ENCODE measurements at places on chromosomes 6 and 20.

DNA sequence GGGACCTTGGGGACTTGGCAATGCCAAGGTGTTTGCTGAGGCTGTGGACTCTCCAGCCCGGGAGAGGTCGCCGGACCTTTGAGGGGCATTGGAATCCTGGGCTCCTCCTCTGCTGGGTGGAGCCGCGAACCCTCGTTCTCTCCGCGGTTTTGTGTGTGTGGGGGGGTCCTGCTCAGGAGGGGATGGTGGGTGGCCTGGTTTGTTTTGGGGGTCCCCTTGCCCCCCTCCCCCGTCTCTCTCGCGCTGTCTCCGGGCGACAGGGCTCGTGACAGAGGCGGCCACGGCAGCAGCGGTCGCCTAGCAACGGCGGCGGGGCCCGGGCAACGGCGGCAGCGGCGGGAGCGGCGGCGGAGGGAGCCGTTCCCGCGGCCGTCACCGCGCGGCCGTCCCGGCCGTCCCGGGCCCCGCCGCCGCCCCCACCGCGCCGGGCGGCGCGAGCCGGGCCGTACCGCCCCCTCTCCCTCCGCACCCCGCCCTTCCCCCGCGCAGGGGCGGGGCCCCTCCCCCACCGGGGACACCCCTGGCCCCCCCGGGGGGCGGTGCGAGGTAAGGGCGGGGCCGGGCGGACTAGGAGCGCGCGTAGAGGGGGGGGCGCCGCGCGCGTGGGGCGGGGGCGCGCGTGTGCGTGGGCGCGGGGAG, 7.8 kb downstream of the SYNGAP1 start:
- no peak for DNase-seq

DNA sequence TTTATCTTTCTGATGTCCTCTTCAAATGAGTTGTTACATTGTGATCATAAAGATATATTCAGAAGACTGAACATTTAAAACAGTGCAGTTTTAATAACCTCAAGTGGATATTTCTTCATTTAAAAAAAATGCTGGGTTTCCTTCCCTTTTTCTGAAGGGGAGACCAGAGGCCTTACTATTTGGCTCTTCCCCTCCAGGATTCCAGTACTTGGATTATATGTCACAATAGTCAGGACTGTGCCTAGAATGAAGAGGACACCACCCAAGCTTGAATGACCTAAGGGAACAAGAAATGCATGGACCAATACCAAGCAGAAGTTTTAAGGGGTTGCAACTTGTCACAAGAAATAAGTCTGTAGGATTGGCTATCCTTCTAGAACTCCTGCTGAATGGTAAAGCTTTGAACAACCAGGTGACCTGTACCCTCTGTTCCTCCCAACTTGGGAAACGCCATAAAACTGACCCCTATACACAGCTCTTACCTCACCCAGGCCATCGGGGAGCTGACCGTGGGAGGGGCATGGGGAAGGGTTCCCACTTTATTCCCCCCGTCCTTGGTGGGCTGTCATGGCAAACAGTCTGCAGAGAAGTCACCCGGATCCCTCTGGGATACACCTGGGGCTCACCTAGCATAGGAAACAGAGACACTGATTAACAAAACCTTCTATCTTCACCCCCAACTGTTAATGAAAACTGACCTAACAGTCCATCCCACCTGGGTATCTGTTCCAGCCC, 2.0 kb downstream of the FRS3 start:
- DNase-seq: no peak

GRCh38 chr20:45049438-45049837, 51.5 kb downstream of the KCNS1 start:
- no peak for DNase-seq

- DNase-seq: no peak
Measured at GRCh38 chr6:108368431-108369030, 73.7 kb downstream of the AFG1L start.

- peak; percentile 68 for DNase-seq
Measured at GRCh38 chr6:85460921-85461797, 11.3 kb downstream of the NT5E start.

DNA sequence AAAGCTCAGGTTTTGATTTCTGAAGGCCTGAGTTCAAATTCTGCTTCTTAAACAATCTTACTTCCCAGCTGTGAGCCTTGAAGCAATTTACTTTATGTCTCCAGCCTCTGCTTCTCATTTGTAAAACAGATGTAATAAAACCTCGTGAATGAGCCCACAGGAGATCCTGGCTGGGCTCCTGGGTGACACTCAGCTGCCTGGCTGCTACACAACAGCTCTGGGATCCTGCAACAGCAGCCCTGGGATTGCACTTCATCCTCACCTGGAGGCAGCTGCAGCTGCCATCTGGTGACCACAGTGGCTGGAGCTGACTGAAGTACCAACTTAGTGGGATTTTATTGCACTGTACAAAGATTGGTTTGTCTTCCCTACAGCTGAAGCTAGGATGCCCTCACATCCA, 98.6 kb downstream of the NDUFAF5 start:
- DNase-seq: no peak

DNA sequence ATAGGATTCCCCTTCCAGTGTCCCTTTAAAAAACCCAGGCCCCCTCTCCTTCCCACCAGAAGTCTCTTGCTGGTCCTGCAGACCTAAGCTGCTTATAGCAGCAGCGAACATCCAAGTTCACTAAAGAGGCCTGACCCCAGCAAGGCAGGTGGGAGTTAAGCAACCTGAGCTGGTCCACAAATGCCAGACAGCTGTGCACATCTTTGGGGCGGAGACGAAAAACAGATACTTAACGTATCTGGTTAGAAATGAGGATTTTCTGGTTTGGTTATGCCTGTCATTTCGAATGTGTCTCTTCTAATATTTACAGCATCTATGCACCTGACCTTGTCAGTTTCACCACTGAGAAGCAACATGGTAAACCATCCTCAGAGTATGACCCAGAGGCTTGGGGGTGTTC, 87.8 kb downstream of the SLC2A10 start:
- DNase-seq: no peak

DNA sequence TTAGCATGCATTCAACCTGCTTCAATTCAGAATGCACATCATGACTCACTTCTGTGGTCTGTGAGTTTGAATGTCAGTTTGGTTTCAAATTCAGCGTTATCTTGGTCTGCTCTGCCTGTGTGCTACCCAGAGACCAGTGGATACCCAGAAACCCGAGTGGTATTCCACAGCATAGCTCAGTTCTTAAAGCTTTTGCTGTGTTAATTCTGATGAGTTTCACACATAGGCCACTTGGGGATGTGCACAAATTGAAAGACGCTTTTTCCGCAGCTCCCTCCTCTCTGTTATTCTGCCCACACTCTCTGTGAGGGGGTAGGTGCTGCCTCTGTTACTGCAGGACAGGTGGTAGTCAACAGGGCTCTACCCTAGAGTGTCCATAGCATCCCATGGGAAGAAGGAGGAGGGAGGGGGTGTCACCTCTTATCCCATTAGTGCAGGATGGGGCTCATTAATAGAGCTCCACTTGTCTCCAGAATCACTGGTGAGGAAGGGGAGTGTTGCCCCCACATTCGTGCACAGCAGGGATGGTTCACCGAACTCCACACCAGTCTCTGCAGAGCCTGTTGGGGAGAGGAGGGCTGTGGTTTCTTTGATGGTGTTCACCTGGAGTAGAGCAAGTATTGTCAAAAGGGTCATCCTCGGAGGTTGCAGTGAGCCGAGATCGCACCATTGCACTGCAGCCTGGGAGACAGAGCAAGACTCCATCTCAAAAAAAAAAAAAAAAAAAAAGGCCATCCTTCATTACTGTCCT, 29.2 kb upstream of the SDCBP2 start:
- DNase-seq: peak; percentile 80

GRCh38 chr20:1894951-1895673, at the start of gene SIRPA:
Gene SIRPA, plus strand, starts transcription at chr20:1895407. Its CDS starts 41 bp downstream, at chr20:1895448.
- DNase-seq: peak; percentile 59

DNA sequence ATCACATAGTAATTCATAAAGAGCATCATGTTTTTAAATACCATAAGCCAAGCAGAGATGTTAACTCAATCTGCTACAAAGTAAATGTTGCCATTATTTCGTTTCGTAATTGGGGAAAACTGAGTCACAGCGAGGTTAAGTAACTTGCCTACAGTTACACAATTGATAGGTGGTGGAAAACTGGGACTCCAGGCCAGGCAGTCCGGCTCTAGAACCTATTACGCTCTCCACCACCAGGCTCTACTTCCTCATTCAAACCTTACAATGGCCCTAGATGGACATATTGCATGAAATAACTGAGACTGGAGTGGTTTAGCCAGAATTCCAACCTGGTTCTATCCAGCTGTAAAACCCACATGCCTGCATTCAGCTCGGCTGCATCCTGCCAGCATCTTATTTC, 58.2 kb downstream of the LINC00237 start:
- no peak for DNase-seq

DNA sequence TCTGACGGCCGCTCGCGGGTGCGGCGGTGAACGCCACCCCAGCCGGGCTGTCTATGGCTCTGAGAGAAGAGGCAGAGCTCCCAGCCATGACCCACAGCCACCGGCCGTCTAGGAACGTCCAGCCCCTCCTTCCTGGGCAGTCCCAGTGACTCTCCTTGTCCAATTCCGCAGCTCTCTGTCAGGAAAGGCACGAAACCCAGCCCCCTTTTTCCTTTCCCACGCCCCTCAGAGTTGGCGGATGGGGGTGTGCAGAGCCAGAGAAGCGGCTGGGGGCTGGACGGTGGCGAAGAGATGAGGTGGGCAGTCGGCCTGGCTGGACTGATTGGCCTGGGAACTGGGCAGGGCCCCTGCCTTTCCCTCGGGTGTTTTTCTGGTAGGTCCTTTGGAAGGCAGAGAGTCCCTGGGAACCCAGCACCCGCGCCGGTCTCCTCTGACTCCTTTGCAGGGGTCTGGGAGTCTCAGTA, 1.5 kb downstream of the EBF4 start:
- no peak for DNase-seq

DNA sequence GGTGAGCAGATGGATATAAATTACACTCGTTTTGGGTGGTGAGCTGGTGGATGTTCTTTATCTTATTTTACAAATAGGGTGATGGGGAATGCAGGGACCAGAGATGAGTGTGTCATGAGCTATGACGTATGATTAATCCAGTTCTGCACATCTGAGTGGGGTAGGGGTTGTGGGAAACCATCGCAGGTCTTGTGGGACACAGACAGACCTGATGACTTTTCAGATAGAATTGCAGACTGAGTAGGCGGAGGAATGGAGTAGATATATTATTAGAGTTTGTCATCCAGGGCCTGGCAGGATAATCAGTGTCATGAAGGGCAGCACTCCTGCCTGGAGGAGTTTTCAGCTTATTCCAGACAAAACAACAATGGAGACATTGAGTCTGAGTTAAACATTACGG, 12.9 kb upstream of the DSP start:
- peak; percentile 56 for DNase-seq

DNA sequence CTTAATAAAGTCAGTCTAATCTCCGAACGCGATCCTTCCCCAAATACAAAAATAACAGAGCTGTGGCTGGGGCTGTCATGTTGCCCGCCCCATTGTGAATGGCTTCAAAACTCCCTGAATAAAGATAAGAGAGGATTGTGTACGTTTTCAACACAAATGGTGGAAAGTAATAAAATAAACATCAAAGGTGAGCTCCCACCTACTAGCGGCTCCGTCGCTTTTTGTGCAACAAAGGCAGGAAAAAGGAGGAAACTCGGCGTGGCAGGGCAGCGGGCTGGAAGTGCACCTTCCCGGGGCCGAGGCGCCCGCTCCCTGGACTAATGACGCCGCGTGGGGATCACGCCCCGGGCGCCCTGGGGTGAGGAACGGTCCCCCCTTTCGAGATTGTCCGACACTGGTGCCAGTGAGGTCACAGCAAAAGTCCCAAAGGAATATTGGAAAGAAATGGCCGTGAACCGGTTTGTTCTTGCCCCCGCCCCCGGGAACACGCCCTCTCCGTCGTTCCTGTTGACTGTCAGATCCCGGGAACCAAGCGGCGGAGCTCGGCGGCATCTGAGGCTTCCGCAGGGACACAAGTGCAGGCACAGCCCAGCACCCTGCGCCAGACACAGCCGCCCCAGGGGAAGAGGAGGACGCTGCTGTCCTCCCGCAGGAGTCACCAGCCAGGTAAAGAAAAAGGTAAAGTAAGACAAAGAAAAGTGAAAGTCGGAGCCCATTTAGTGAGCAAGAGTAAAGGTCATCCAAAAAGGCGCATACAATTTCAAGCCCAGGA, 1.1 kb upstream of the FOXQ1 start:
- no peak for DNase-seq
